ENCODE measurements at places on chromosomes 13 and 19.

- DNase-seq: no peak
These were observed 44.1 kb upstream of the RANBP3 start for GRCh38 chr19:6021878-6022569.

DNA sequence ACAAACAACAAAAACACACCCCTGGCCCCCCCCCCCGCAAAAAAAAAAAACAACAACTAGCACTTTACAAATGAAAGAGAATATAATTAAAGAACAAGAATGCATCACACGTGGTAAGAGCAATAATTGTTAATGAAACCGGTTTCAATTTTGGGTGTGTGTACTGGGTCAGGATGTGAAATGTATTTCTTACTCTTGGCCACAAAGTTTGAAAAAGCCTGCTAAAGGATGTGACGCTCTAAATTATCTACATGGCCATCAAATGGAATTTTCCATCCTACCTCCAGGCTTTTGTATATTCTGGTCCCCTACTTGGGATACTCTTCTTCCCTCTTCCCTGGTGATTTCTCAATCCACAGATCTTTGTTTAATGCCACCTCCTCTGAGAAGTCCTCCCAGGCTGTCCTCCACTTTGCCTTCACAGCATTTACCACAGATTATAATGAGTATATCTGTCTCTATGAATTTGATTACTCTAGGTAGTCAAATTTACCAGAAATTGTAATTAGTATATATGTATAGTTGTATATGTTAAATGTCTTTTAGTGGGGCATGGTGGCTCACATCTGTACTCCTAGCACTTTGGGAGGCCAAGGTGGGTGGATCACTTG, 2.1 kb downstream of the SARS2 start:
- no peak for DNase-seq

GRCh38 chr19:57583104-57583520, 833 bp upstream of the ZIK1 start:
- DNase-seq: no peak

DNA sequence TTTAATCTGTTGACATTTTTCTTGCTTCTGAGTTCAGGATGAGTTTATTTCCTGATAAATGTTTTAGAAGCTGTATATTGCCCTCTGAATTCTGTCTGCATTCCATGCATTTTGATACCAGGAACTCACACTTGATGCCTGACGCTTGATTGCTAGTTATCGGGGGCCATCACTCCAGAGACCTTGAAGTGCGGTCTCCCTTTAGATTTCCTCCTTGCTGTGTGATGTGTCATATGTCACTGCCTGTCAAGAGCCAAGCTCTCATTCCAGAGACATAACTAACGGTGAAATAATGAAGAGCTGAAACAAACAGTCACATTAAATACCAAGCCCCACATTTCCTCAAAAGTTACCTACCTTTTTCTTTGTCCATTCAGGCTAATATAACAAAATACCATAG, 155.5 kb downstream of the TNFSF13B start:
- no peak for DNase-seq

DNA sequence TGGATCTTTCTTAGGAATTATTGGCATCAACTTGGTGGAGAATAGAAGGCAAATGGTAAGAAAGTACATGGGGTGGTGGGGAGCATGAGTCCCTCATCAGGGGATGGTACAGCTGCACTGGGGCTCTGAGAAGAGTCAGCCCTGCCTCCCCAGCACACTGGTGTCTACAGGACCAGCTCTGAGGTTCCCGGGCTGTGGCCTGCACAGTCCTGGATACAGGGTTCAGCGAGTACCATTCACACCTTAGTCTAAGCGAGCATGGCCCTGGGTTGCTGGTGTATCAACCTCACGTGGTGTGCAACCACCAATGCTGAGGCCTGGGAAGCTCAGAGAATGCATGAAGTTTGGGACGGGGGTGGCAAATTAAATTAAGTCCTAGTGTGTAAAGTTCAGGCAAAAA, 10.1 kb downstream of the TMEM255B start:
- DNase-seq: no peak

GRCh38 chr19:19213426-19214158, 1.8 kb downstream of the NCAN start:
- DNase-seq: no peak

DNA sequence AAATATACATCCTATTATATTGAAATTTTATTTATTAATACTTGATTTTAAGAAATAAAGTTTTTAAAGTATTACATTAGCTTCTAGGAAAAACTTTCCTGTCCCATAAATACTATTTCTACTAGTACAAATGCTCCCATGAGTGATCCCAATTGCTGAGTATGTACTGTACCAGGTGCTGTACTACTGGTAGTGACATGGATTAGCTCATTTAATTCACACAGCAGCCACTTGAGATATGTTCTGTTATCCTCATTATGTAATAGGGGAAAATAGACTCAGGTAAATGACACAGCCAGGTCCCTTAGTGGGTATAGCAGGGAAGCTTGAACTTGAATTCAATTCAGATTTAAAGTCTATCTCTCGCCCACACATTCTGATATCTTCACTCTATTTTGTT, 363.1 kb downstream of the FGF14 start:
- DNase-seq: no peak

GRCh38 chr13:109704771-109705635, 81.4 kb downstream of the IRS2 start:
- DNase-seq: no peak

GRCh38 chr19:34317311-34317927, 47.6 kb upstream of the GPI start:
- DNase-seq: no peak

DNA sequence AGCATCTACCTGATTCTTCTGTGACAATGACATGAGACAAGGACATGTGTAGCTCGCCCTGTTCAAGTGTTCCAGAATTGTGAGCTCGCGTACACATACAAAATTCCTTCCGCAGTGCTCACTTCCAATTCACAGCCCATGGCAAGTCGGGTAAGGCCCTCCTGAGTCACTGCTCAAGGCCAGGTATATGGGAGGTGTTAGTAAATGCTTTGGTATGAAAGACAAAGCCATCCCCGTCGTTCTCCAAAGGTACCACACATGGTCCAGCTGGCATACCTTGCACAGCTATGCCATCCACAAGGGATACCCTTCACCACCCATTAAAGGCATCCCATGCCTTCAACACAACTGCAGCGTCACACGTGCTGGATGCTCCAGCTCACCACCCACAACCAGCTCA, 4.4 kb upstream of the ELL start:
- no peak for DNase-seq

GRCh38 chr13:90723381-90723780, 624.1 kb upstream of the MIR17HG start:
- DNase-seq: no peak

- DNase-seq: peak; percentile 58
These were observed 284.4 kb downstream of the DIAPH3 start for GRCh38 chr13:59879281-59879680.

Data from NCI-H187 treated with DMSO at 0.1 percent for 48 hours (cell line).